Esophagus squamous epithelium (tissue), 5 donors: ENCODE measurements at places on chromosomes 5 and 9.

GRCh38 chr5:40376566-40376965, 303.1 kb upstream of the PTGER4 start:
- H3K27me3 ChIP-seq = no peaks in the 10 kb centered on the region
- no peaks in the 10 kb centered on the region for H3K4me1 ChIP-seq
- H3K4me3 ChIP-seq = no peak overlapping the region
- no peak for DNase-seq

DNA sequence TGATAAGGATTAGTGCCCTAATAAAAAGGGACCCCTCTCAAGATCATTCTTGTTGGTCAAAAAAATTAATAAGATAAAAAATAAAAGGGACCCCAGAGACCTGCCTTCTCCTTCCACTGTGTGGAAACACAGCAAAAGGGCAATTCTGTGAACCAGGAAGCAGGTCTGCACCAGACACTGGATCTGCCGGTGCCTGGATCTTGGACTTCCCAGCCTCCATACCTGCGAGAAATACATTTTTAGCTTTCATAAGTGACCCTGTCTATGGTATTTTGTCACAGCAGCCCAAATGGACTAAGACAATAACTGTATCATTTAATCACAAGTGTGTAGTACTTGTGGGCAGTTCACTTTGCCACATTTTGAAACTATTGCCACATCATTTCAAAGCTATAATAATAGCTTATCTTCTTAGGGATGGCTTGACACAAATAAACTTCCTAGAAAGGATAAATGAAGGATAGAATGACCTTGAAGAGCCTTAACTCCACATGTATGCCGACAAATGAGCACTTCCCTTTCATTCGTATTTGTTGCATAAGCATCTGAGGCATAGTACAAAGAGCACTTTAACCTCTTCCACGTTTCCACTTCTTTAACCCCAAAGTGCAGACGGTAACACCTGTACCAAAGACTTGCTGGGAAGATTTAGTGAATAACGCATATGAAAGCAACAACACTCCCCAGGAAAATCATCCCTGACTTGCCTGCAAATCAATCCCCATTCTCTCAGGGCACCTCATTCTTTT, 336.5 kb downstream of the RFX3 start:
- H3K4me3 ChIP-seq = no peak overlapping the region
- no peaks in the 10 kb centered on the region for H3K27me3 ChIP-seq
- no peak overlapping the region for H3K27ac ChIP-seq
- no peaks in the 10 kb centered on the region for H3K36me3 ChIP-seq
- no peaks in the 10 kb centered on the region for H3K4me1 ChIP-seq
- no peak for DNase-seq

- peak overlapping the region; percentile 10 for H3K4me3 ChIP-seq
- no peaks in the 10 kb centered on the region for H3K27me3 ChIP-seq
- peaks cover 6% of the 10 kb centered on the region for H3K4me1 ChIP-seq
- peak overlapping the region; percentile 43 for H3K27ac ChIP-seq
- DNase-seq = no peak
Observed at GRCh38 chr9:13607481-13608441, 328.3 kb upstream of the MPDZ start.

DNA sequence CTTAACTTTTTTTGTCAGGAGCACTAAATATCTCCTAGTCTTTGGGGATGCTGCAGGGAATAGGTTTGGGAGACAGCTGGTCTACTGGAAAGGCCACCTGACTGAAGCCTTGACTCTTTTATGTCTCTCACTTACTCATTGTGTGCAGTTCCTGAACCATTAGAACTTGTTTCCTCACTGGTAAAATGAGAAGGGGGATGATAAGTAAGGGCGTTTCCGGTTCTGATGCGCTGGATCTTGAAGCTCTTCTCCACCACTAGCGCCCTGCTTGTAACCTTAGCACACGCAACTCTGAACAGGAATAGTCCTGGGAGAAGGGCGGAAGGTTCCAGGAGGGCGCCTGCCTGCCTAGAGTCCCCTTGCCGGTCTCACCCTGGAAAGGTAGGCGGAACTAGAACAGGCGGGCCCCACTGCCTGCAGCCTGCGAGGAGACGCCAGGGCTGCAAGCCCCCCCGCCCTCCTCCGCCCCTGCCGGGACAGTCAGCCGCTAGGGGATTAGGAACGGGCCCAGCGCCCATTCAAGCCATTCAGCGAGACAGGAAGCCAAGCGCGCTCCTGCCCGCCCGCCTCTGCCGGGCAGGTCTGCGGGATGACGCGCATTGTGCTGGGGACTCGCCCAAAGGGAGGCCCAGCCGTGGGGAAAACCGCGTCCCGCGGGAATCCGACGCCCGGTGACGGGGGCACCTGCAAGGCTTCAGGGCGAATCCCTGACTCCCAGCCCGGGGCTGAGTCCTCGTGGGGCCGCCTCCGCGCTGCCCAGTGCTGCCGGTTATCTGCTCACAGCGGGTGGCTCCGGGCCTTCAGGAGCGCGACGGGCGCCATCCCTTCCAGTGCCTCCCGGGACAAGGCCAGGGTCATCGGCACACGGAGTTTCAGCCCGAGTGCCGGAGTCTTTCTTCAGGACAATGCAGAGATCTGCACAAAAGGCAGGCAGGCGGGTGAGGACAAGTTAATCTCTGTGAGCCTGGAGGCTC, 44.0 kb upstream of the XPA start:
- no peaks in the 10 kb centered on the region for H3K36me3 ChIP-seq
- peak overlapping the region; percentile 86 for H3K27ac ChIP-seq
- peaks cover 38% of the 10 kb centered on the region for H3K27me3 ChIP-seq
- peaks cover 13% of the 10 kb centered on the region for H3K4me1 ChIP-seq
- no peak for DNase-seq
- peak overlapping the region; percentile 63 for H3K4me3 ChIP-seq

DNA sequence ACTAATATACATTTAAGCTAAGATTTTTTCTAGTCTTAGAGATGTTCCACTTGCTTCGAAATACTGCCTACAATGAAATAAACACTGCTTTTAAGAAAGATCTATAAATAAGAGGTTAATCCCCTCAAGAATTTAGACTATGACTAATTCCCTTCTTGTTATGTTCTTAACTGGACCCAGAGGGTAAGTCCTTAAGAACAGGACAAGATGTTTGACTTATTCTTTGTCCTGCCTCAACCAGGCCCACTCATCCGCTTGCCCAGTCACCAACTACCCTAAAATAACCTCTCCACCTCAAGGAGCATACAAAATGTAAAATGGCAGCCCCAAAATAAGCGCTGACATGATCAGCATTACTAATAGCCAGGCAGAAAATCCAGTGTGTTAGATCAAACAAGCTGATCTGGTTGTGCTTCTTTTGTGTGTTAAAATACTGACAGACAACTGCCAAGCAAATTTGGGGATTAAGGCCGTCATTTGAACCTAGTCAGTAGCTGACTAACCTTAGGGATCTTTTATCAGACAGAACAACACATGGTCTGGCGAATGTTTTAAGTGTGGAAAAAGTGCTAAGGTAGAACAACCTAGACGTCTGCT, 93.7 kb upstream of the SMC5 start:
- no peaks in the 10 kb centered on the region for H3K36me3 ChIP-seq
- H3K4me3 ChIP-seq = no peak overlapping the region
- no peaks in the 10 kb centered on the region for H3K4me1 ChIP-seq
- DNase-seq = no peak

- no peak overlapping the region for H3K4me3 ChIP-seq
- no peak overlapping the region for H3K27ac ChIP-seq
- no peak for DNase-seq
Observed at GRCh38 chr5:11511878-11512277, 392.4 kb downstream of the CTNND2 start.

- DNase-seq = no peak
- no peaks in the 10 kb centered on the region for H3K4me1 ChIP-seq
Observed at GRCh38 chr5:132601071-132601728, 44.4 kb downstream of the RAD50 start.
